ENCODE measurements at places on chromosomes 7 and 10.

GRCh38 chr7:23106057-23106822 lies 655 bp downstream of the KLHL7 start:
- peak; percentile 4 for DNase-seq

GRCh38 chr10:87925570-87925969 lies 62.1 kb downstream of the PTEN start:
- DNase-seq, result no peak

DNA sequence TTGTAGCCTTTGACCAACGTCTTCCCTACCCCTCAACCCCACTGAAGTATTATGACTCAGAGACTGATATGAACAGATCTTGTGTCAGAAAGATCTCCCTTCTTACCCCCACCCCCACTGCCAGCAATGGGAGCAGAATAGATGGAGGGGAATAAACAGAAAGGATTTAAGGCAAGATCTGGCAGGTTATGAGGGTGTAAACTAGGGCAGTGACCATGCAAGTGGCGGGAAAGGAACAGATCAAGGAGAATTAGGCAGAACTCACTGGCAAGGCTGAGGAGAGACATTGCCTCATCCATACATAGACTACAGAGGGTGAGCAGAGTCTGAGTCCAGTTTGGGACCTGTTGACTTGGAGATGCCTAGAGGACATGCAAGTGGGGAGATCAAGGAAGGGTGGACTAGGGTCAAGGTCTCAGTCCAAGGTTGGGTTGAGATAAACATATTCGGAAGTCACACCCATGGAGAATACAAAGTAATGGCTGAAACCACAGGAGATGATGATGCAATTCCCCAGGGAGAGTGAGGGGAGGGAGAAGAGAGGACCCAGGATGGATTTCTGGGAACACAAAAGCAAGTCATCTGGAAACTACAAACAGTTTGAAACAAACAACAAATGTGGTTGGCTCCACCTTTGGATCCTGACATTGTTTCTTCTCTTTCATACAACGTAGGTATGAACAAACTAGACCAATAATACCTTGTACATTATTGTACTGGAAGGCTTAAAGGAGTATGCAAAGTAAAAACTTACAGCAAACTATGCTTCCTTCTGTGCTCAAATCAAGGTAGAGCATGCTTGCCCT lies 44.9 kb upstream of the IL6 start:
- DNase-seq, result no peak

DNA sequence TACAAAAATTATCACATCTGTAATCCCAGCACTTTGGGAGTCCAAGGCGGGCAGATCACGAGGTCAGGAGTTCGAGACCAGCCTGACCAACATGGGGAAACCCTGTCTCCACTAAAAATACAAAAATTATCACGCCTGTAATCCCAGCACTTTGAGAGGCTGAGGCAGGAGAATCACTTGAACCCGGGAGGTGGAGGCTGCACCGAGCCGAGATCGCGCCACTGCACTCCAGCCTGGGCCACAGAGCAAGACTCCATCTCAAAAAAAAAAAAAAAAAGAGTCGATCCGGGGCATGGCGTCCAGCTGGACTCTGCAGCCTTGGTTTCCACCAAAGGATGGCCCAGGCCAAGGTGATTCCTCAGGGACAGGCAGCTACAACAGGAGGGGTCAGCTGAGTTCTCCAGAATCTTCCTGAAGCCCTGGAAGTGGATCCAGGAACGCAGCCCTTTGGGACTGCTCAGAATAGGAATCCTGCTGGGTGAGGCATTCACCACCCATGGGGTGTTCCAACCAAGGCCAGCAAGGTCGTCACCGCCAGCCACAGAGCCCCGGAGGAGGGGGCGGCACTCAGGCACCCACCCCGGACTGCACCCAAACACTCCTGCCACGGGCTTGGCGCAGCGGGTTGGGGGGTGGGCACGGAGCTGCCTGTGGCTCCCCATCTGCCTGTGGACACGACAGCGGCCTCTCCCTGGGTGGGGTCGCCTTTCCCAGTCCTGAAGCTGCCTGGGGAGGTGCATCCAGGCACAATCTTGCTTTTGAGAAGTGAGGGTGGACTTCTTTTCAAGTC lies 12.0 kb upstream of the UTF1 start:
- no peak for DNase-seq

DNA sequence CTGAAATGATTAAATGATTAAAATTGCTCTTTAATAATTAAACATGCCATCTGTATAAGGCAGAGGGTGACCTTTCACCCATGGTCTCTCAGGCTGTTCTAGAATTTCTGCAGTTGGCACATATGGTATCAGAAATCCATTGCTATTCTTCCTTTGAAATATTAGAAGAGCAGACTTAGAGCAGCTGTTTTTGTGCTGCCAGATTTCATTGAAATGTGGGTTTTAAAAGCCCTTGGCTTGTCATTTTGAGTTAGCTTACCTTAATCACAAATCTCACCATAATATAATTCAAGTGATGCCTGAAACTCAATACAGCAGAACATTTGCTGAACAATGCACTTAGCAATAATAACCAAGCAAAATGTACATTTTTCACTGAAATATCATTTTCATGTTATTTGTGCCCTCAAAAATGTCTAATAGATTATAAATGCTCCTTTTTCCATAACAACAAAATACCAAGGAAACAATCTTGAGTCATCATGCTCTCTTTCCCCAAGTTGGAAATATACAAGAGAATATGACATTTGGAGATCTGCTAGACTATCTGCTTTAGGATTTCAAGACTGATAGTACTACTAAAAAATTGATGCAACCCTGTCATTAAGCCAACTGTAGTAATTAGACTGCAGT lies 16.1 kb upstream of the PTTG1IP2 start:
- DNase-seq, result no peak

- no peak for DNase-seq
These were observed 1.9 kb downstream of the DLX5 start for GRCh38 chr7:97022491-97023306.

DNA sequence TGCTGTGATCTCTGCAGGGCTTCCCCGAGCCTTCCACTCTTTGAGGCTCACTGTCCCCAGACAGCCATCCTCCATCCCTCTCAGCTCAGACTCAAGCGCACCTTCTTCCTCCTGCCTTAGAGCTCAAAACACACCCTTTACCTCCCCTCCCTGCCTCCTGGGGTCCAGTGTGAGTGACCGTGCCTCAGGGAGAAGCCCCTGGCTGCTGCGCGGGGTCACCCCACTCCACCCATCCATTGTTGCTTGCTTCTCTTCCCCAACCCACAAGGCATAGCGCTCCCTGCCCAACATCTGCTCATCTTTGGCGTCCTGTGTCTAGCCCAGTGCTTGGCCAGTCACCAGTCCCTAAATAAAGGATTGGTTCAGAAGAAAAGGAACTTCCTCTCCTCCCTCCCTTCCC lies 170.3 kb downstream of the TCERG1L start:
- DNase-seq, result no peak

DNA sequence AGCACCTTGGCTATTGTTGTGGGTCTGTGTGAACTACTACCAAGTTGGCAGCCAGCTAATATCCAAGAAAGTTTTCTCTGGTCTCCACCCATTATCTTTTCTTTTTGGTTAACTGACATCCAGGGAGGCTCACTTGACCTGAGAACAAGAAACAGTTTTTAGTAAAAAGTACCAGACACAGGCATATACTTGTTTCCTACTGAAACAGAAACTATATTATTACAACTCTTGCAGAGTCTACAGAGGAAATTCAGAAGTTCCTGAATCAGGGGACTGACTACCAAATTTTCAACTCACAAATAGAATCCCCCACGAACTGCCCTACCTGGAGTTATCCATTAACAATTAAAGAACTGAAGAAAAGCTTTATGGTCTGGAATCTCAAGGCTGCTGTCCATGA lies 168.9 kb downstream of the KCND2 start:
- DNase-seq, result no peak

DNA sequence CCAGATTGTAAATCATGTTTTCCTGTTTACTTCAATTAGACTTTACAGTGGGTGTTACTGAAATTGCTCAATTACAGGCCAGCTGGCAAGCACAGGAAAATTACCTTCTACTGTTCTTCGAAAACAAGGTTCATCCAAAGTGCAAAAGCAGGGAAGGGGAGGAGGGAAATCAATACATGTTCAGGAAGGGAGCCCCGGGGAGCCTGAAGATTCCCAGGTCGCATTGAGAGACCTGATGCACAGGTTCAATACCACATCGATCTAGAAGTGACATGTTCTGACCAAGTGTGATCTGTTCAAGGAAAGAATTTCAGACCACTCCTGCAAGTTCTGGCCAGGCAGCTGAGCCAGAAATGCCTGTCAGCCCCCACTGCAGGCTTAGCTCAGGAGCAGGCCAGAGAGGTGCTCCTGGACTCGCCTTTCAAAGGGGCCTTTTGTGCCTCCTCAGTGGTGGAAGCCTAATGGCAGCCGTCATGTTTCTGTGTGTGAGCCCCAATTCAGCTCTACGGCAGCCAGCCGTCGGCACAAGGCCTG lies 35.9 kb downstream of the FAM53B start:
- no peak for DNase-seq

DNA sequence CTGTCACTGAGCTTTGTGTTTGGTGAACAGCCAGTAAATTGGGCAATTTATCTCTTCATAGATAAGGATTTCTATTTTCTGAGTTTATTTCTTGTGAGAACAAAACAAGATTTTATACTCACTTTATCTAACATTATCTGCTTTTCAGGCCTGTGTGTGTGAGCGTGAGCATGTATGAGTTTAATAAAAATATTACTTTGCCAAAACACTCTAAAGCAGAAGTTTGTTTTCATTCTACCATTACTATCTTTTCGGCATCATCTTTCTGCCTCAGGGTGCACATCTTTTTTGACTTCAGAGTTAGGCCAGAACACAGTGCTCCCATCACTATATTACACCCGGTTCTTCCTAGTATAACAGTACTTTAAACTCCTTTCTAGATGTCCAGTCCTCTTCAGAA lies 13.0 kb downstream of the ZWINT start:
- no peak for DNase-seq

GRCh38 chr7:140867467-140868462 lies 57.0 kb downstream of the BRAF start:
- DNase-seq, result no peak

- DNase-seq, result no peak
These were observed 1055.5 kb upstream of the GHITM start for GRCh38 chr10:83083831-83084230.

GRCh38 chr10:13587391-13587790 lies 626 bp downstream of the PRPF18 start:
- no peak for DNase-seq

DNA sequence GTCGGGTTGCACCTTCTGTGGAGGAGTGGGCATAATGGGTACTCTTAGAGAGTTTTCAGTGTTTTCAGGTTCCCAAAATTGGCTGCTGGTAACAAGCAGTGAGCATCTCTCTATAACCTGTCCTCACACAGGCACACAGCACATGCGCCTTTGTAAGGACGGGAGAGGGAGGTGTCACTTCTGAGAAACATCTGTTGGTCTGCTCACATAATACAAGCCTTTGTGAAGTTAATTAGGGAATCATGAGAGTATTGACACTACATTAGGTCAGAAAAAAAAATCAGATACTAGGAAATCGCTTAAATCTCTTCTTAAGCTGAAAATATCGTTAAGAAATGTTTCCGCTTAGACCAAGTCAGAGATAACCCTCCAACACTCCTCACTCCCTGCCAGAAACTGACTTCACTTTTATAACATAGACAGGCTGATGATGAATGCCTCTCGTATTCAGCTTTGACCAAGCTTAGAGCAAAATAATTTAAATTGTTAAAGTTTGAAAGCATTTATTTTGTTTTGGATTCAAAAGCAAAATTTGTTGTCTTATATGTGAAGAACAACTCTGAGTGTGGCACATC lies 769.7 kb downstream of the TNS3 start:
- DNase-seq, result no peak

DNA sequence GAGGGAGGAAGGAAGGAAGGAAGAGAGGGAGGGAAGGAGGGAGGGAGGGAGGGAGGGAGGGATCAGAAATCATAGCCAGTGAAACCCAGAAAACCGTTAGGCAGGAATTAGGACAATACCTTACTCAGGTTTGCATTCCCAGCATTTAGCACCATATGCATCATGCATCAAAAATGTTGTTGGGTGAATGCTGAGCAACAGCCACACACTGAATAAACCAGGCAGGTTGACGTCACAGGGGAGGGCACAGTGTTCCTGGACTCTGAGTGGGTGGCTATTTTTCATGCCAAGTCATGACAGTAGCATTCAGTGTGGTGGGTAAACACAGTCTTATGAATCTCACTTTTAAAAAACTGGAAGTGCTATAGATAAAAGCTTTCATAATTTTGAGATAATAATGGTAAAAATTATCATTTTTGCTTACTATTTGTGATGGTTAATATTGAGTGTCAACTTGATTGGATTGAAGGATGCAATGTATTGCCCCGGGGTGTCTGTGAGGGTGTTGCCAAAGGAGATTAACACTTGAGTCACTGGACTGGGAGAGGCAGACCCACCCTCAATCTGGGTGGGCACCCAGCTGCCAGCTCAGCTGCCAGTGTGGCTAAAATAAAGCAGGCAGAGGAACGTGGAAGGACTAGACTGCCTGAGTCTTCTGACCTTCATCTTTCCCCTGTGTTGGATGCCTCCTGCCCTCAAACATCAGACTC lies 199.1 kb upstream of the PRKCQ start:
- DNase-seq, result no peak

- DNase-seq, result peak; percentile 80
These were observed 42.8 kb downstream of the FOXL3 start for GRCh38 chr7:332646-333392.

GRCh38 chr10:96686514-96686913 lies 33.8 kb downstream of the PIK3AP1 start:
- DNase-seq, result no peak

GRCh38 chr10:58807629-58808022 lies 295.0 kb downstream of the BICC1 start:
- DNase-seq, result no peak
